ENCODE measurements at places on chromosomes 16 and 17.

GRCh38 chr16:31201582-31202413 lies 762 bp downstream of the PYCARD start:
- no peak for DNase-seq

- DNase-seq: peak; percentile 86
Observed at GRCh38 chr17:62703261-62703775, 75.8 kb downstream of the MRC2 start.

GRCh38 chr17:15263206-15263579 lies 1.9 kb downstream of the PMP22 start:
- peak; percentile 45 for DNase-seq

DNA sequence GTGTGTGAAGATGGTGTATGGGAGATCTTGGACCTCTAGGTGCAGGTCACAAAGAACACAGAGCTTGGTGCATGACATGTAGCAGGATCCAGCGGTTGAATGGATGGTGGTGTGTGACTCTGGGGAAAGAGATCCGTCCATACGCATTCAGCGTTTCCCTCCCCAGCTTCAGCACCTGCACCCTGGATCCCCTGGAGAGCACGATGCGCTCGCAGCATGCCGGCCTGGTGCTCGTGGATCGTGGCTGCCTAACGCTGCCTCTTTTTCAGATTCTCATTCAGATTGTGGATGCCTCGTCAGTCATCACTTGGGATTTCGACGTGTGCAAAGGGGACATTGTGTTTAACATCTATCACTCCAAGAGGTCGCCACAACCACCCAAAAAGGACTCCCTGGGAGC lies 70.9 kb downstream of the SEC14L1 start:
- no peak for DNase-seq

- no peak for DNase-seq
Observed at GRCh38 chr17:50035421-50035879, 20.5 kb upstream of the ITGA3 start.

All from ACHN (cell line).